EL (cell line): ENCODE measurements at places on chromosomes 12 and 14.

- no peak for DNase-seq
These were observed 364.3 kb downstream of the TMEM121 start for GRCh38 chr14:105890474-105891220.

GRCh38 chr14:104799244-104800014 lies 1.5 kb upstream of the ZBTB42 start:
- no peak for DNase-seq

GRCh38 chr14:24032727-24033418 lies 18.9 kb upstream of the CARMIL3 start:
- peak; percentile 59 for DNase-seq

- no peak for DNase-seq
These were observed 51.3 kb downstream of the SH2B3 start for GRCh38 chr12:111457071-111457470.

DNA sequence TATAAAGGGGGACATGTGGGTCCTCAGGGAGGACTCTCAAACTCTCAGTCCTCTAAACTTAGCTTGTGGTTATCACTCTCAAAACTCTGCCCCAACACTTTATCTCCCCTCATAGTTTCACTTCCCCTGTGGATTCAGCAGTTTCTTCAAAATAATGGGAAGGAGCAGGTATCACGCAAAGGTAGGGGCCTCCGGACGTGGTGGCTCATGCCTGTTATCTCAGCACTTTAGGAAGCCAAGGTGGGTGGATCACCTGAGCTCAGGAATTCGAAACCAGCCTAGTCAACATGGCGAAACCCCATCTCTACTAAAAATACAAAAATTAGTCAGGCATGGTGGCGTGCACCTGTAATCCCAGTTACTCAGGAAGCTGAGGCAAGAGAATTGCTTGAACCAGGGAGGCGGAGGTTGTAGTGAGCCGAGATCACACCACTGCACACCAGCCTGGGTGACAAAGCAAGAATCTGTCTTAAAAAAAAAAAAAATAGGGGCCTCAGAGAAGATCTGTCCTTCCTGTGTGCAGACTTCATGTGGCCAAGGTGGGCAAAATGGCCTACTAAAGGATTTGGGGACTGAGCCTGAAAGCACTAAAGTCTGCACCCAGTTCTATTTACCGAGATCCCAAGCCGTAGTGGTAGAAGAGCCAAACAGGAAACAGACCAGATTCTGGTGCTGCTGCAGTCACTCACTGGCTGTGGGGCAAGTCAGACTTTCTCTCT lies 6.4 kb downstream of the ITGB7 start:
- DNase-seq = no peak
